ENCODE measurements at places on chromosomes 16 and 17. TPM values are rescaled to one million over a fixed set of nuclear protein-coding genes. Genes with fewer than 3 reads are reported as not detected.

DNA sequence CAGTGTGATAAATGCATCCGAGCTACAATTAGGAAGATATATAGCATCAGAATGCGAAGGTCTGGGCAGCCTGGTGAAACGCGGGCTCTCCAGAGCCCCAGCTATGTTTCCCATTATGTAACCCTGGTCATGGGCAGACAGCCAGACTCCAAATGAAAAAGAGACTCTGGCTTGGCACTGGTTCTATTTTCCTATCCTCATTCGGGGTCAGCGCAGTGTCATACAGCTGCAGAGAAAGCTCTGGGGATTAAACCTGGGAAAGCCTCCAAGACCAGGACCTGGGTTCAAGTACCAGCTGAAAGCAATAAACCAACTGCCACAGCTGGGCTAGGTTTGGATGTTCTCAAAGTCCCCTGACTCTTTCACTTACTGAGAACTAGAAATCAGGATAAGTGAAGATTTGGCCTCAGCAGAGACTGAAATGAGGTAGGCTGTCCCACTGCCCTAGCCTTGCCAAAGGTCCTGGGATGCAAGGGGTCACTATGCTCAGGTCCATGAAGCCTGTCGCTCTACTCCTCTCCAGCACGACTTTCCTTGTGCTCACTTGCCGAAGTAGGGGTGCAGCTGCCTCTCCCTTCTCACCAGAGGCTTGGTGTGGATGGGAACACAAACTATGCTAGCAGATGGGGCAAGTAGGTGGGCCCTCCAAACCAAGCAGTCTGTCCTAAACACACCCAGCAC, 123.8 kb downstream of the SMG6 start:
- peak; percentile 91 for DNase-seq

DNA sequence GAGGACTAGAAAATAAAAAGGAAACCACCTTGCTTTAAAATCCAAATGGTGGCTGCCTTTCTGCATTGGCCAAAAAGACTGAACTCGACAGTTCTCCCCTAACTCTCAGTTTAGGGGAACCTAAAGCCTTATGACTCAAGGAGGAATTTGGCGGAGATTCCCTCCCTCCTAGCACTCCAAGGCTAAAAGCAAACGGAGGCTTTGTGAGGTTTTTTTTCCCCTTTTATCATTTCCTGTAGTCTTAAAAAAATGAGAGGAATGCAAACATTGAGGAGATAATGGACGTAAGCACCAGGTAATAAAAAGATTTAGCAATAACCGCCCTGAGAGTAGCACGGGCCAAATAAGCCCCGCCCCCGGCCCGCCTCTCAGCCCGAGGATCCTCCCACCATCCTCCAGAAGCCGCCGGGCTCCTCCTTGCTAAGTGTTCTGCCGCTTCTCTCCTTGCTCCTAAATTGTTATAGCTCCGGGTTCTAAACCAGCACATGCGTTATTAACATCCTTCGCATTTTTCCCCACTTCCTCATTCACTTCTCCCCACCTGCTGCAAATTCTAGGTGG, 5.8 kb upstream of the KIFC3 start:
- DNase-seq: no peak

SLC35G6 gene
- polyA plus RNA-seq: 0.15 TPM

GRCh38 chr17:58968426-58969061, 138.1 kb downstream of the TRIM37 start:
- DNase-seq: no peak

- DNase-seq: no peak
Observed at GRCh38 chr17:40178660-40179059, 1.4 kb downstream of the RAPGEFL1 start.

GRCh38 chr17:78027121-78027520, 68.6 kb downstream of the TNRC6C start:
- no peak for DNase-seq
